Right renal cortex interstitium (tissue), 3 donors: ENCODE measurements at places on chromosomes 16 and 17. TPM values are rescaled to one million over a fixed set of nuclear protein-coding genes. Genes with fewer than 3 reads are reported as not detected.

The C16orf86 gene
- 2.9 TPM for polyA plus RNA-seq

The SCARF1 gene
- polyA plus RNA-seq: 5.0 TPM

The PIGL gene
- 24.7 TPM for polyA plus RNA-seq

The TEX19 gene
- not detected for polyA plus RNA-seq

The SLC22A31 gene
- polyA plus RNA-seq: 0.11 TPM

The TNRC6C gene
- polyA plus RNA-seq: 12.6 TPM

The HOXB7 gene
- polyA plus RNA-seq: 44.7 TPM

The CLEC18C gene
- 53.1 TPM for polyA plus RNA-seq

The KRTAP4-6 gene
- polyA plus RNA-seq: not detected

The CDYL2 gene
- polyA plus RNA-seq: 6.7 TPM
